Omental fat pad (tissue), 4 donors: ENCODE measurements at places on chromosomes 2 and 18. TPM values are rescaled to one million over a fixed set of nuclear protein-coding genes. Genes with fewer than 3 reads are reported as not detected.

CSRNP3 gene
- 1.5 TPM for total RNA-seq

IL1F10 gene
- total RNA-seq, result not detected

DNA sequence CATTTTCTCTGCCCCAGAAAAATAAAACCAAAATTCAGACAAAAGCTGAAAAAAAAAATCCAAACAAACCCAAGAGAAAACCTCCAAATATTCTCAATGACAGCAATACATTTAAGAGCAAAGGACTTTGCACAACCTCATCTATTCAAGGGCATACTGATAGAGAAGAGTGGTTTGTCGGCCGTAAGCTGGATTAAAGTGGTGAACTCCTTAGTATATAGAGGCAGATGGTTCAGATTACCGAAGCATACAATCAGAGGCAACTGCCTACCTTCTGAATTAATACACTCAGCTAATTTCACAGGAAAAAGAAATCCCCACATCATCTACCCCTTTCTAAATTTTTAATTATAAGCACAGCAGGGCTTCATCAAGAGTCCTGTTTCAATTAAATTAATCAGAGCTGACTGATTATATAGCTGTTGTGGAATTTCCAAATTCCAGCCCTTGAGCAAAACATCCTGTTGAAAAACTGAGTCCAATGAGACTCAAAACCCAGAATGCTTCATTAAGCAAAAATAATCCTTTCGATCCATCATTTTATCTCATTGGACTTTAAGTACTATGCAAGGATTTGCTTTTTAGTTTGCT, at the start of gene CPLX4:
CPLX4 (minus strand) TSS at position 190 of the 591 bp plus-strand sequence; CDS start at position 3, 187 bp downstream.
- DNase-seq, result no peak

DNA sequence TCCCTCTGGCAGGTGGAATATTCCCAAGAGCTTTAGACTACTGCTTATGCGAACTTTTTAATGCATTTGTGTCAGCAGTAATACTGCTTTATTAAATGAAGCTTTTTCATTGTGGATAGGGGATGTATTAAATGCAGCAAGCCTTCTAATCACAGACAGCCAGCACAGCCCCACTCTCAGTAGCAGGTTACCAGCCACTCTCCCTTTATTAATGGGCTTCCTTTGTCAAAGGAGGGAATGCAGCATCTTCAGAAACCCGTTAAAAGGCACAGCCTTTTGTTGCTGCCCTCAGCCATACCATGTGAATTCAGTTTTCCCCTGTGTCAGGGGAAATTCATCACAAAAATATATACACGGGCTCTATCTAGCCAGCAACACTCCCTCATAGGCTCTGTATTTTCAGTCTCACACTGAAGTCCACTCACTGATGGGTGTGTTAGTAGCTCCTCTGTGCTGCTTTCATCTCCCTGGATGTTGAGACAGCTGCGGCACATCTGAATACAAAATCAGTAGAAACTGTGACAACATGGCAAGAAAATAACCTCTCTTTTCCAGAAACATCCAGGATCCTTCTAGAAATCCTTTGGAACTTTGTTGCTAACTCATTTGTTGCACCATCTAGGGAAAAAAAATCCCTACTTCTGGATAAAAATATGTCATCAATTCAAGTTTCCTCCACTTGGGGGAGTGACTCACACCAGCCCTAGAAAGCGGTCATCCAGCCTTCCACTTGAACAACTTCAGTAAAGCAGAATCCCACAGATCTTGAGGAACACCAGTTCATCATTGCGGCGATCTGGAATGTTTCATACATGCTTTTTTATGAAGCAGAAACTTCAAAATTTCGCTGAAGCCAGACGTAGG, 48.4 kb downstream of the LRRTM1 start:
- DNase-seq, result no peak

DNA sequence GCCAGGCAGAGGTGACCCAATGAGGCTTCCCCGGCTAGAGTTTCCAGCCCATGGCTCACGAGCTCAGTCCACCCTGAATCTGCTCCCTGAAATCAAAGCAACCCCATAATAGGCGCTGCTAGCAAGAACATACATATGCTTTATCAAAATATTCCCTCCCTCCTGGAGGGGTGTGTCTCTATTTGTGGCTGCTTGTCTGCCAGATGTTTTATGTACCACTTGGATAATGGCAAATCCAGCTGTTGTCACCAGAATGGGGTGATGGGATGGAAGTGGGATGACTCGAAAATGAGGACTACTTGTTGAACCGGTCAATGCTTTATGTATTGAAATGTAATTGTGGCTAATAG, 152.0 kb downstream of the GALNT14 start:
- DNase-seq, result no peak

- no peak for DNase-seq
Measured at GRCh38 chr2:239811111-239811781, 213.9 kb downstream of the NDUFA10 start.

- no peak for DNase-seq
Measured at GRCh38 chr18:62384068-62384467, 59.0 kb downstream of the TNFRSF11A start.

DNA sequence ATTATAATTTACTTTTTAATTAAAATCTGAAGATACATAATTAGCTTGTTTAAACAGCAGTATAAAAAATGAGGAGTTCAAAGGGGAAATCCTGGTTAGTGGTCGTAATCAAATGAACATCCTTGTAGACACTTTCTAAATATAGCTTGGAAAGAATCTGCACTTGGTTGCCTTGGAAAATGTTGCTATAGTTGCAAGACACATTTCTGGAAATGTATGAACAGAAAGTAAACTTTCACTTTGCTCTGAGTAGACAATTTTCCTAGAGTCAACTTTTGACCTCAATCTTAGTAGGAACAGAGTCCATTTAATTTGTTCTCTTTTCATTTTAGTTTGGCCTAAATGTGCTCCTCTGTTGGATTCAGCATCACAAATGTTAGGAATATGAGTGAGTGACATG, 38.3 kb downstream of the GCA start:
- no peak for DNase-seq

OR6B2 gene
- not detected for total RNA-seq

DNA sequence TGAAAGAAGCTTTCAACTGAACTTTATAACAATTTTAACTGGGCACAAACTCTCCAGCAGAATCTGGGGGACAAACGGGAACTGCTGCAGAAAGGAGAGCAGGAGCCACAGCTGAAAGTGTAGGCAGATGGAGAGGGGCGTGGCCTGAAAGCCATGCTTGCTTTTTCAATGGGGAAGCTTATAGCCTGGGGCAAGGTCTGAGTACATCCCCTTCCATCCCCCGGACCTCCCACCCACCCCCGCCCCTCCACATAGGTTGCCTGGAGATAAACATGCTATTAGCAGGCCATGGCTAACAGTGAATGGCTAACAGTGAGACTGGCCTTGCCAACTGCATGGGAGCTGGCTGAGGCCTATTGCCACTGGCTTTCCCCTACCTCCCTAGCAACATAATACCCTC, 317.9 kb upstream of the TANK start:
- DNase-seq, result no peak

DNA sequence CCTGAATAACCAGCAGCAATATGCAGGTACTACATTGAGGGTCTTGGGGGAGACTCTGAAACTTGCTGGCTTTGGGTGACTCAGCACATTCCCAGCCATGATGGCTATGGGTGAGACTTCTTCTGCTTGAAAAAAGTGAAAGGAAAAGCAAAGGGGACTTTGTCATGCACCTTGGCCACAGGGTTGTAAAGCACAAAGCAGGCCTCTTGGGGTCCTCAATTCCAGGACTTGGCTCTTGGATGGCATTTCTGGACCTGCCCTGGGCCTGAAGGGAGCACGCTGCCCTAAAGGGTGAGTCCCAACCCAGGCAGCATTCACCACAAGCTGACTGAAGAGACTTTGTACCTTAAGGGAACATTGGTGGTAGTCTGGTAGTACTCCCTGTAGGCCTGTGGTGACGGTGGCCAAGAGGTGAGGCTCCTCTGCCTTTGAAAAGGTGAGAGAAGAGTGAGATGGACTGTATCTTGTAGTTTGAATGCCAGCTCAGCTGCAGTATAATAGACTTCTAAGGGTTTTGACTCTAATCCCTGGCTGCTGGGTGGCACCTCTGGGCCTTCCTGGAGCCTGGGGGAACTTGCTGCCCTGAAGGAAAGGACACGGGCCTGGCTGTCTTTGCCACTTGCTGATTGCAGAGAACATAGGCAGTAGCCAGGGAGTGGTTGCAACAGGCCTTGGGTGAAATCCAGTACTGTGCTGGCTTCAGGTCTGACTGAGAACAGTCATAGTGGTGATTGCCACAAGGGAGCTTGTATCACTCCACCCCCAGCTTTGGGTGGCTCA, 36.5 kb upstream of the CYTIP start:
- DNase-seq, result no peak

DNA sequence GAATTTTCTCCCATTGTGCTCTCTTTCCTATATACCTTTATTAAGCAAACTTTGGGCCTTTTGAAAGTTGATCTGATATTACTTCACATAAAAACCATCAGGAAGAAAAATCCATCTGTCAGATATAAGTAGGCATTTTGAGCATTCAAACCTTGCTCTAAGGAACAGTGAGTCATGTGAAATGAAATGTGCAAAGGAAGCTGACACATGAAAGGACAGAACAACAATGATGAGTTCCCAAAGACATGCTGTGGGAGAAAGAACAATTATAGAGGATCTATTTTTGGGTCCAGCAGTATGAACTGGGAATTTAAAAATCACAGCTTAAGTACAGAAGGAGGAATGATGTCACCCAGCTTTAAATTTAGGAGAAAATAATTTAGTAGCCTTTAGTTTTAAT, 18.1 kb downstream of the CALCRL start:
- DNase-seq, result no peak

DNA sequence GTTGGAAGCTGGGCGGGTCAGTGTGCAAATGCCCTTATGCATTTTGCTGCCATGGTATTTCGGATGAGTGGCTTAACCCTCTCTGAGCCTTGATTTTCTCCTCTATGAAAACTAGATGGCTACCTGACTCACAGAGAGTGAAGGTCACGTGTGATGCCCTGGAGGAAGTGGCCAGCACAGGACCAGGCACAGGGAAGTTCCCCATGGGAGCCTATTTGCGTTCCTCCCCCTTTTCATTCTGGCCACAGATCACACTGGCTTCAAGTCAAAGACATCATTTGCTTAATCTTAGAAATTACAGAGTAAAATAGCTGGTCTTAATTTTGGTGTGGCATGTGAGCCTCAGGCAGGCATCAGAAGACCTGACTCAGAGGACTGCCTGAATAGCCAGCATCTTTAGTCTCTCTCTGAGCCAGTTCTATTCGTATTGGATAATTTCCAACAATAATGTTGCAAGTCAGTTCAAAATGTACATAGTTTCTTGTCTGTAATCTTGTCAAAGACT, 57.6 kb upstream of the CD302 start:
- DNase-seq, result no peak

DNA sequence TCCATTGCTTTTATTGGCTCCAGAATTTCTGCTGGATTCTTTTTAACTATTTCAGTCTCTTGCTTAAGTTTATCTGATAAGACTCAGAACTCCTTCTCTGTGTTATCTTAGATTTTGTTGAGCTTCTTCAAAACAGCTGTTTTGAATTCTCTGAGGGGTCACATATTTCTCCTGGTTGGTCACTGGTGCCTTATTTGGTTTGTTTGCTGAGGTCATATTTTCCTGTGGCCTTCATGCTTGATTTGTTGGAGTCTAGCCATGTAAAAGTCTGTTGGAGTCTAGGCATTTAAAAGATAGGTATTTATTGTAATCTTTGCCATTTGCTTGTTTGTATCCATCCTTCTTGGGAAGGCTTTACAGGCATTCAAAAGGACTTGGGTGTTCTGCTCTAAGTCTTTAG, 398.7 kb downstream of the DSEL start:
- DNase-seq, result no peak

DNA sequence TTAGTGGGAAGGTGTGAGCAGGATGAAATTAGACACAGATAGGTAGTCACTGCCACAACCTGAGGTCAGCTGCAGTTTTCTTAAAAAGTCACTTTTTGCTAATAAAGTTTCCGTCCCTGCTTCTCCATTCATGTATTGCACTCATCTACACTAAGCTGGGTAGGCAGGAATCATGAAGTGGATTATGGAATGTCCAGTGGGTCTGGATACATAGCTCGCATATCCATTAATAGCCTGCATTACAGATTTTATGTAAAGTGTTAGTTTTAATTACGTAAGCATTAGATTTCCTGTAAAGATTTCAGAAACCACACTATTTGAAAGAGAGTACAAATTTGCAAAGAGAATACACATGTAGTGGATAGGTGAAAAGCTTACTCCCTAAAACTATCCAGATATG, 30.4 kb downstream of the PTPRM start:
- no peak for DNase-seq

GRCh38 chr2:10489842-10490555, 41.9 kb upstream of the ODC1 start:
- no peak for DNase-seq

DNA sequence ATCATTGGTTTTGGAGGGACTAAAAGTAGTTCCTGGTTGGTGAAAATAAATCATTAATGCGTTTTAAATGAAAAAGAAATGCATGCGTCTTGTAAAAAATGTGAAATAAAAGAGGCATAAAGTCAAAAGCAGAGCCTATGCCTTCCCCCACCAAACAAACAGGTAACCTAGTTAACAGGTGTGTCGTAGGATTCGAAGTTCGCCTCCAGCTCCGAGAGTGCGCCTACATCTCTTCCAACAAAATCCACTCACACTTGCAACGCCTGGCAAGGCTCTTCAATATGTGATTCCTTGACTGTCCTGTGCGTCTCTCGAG, 677 bp upstream of the SMAD4 start:
- no peak for DNase-seq

GRCh38 chr18:62881509-62882016, 166.2 kb downstream of the PHLPP1 start:
- no peak for DNase-seq

DNA sequence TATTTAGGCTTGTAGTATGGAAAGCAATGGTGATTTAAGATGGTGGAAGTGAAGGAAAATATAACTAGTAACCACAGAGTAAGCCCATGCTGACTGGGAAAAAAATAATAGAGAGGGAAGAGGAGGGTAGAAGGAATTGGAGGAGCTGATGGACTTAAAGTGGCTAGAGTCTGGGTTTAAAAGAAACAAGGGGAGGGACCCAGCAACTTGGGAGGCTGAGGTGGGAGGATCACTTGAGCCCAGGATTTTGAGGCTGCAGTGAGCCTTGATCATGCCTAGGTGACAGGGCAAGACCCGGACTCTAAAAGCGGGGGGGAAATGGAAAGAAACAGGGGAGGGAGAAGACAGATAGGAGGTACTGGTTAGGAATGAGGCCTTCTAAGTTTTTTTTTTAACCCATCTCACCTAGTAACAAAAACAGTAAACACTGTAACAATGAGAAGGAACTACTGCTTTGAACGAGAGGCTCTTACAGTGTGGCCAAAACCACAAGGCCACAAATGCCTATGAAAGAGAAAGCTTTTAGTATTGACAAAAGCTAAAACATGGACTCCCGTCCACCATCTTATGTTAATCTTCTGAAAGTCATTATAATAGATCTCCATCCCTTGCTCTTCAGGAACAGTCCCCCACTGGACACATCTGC, 26.6 kb downstream of the METTL8 start:
- no peak for DNase-seq
